NCI-H774 (cell line): ENCODE measurements at places on chromosomes 2 and 18.

DNA sequence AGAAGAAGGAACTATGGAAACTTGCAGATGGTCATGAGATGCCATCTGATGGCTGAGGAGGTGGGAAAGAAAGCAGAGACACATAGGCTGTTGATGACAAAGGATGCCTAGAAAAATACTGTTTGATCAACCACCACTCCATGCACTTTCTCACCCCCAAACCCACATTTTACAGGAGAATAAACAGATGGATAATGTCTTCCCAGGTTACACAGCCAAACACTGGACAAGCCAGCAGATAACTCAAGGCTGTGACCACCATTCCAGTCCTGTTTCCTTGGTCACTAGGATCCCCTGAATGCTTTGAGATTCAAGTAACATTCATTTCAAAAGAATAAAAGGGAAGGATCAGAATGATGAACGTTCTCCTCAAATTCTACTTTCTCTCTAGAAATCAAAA lies 733.0 kb upstream of the SOX11 start:
- DNase-seq, result no peak

DNA sequence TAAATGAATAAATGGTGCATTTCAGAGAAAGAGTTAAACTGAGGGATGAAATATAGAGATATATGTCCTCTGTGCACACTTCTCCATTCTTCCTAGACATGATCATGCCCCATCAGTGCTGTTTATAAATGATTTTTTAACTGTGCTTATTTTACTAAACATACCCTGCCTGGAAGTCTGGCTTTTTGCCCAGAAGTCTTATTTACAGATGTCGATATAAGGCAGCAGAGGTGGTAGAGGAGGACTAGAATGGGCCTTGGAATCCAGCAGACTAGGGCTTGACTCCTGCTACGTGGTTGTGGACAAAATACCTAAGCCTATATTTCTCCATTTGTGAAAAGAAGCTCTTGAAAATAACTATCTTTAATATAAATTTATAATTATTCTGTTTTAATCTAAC lies 355.5 kb downstream of the RAD51AP2 start:
- DNase-seq, result no peak

DNA sequence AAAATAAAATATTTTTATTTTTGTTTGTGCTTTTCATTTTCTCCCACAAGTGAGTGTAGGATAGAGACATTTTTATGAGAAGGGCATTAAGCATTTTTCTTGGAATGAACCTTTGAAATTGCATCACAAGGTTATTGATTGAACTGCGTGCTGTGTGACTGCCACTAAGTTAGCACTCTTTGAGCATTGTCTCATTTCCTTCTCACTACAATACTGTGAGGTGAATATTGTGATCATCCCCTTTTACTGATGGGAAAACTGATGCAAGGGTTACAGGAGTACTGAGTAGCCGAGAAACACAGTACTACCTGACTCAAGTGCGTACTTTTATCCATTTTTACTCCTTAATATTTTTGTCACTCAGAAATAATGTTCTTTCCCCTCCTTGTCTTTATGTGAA lies 2.0 kb downstream of the NBEAL1 start:
- DNase-seq, result no peak

GRCh38 chr18:58405107-58405898 lies 223.6 kb downstream of the ALPK2 start:
- no peak for DNase-seq

DNA sequence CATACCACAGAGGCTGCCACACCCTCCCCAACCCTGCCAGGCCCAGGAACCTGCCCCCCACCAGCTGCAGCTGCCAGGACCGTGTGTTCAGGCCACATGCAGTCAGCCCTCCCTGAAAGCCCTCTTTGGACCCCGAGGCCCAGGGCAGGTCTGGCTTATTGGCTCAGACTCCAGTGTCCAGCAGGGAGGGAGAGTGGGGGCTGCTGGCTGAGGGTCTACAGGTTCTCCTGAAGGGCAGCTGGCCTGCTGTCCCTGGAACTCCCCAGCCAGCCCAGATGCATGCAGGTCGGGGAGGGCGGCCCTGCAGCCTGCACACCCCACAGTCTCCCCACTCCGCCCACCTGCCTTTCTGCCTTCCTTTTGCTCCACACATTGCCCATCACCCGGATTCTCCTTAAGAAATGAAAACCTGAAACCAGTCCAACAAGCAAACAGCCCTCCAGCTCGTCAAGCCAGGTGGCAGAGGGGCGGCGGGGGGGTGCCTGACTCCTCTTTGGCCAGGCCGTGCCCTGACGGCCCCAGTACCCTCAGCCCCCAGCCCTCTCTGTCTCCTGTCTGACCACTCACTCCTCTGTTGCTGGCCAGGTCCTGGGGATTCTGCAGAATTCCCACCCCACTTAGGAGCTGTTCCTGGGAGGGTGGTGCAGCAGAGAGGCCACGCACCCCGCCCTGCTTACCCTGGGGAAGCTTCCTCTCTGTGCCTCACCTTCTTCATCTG lies 18.0 kb downstream of the GPR35 start:
- no peak for DNase-seq

DNA sequence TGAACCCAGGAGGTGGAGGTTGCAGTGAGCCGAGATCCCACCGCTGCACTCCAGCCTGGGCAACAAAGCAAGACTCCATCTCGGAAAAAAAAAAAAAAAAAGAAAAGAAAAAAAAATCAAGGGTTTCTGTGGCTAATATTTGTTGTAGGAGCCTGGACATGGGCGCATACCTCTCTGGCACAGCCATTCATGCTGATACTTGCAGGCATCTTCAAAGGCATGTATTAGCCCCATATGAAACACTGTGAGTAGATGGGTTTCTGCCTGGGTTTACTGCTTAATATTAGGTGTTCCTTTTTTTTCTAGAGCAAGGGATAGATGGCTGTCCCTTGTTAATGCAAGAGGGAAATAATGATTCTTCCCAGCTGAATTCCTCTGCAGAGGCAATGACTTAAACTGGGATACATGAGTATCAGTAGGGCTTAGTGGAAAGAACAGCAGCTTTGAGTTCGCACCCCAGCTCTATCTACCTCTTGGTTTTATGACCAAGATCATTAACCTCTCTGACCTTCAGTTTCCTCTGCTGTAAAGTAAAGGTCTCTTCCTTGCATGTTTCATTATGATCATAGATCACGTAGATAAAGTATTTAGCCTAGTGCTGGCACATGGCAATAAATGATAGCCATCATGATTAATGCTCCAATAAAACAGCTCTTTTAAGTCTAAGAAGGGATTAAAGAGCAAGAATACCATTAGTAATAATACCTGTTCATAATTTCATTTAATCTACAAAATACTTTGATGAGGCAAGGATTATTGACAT lies 4.5 kb upstream of the ATL2 start:
- DNase-seq, result no peak

- no peak for DNase-seq
These were observed 21.7 kb downstream of the BCL11A start for GRCh38 chr2:60531701-60532133.

- DNase-seq, result no peak
These were observed 87.3 kb upstream of the ATG16L1 start for GRCh38 chr2:233164128-233164635.

DNA sequence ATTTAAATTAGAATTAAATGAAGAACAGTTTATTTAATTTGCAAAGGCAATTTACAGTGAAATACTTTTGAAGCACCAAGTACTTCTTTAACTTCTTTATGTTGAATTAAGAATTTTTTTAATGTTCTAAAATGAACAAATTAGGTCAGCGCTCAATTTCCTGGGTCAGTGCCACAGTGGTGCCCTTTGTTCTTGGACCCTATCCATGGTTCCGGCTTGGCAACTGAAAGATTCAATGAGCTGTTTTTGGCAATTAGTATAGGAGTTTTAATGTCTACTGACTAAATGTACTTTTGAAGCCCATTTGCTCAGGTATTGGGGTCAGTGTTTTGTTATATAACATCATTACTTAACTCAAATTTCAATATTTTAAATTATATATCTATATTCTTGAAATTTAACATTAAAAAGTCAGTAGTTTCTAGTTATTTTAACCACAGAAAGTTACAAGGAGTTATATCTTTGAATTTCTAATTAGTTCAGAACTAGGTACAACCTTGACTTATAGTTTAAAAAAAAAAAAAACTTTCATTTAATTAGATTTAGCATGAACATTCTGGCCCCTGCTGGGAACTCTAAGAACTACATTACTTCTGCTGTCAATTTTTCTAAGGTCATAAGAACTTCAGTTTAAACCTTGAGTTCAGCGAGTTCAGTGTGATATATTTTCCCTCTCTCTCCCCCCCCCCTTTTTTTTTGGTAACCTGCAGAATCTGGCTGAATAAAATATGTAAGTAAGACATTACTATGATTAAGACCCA lies 7.6 kb upstream of the MSTN start:
- DNase-seq, result no peak

- no peak for DNase-seq
These were observed 91.7 kb upstream of the RMDN2 start for GRCh38 chr2:37833423-37833822.

- DNase-seq, result no peak
These were observed 8.7 kb downstream of the MAL start for GRCh38 chr2:95034221-95034620.

- no peak for DNase-seq
These were observed 30.9 kb upstream of the OSBPL6 start for GRCh38 chr2:178163395-178163794.

DNA sequence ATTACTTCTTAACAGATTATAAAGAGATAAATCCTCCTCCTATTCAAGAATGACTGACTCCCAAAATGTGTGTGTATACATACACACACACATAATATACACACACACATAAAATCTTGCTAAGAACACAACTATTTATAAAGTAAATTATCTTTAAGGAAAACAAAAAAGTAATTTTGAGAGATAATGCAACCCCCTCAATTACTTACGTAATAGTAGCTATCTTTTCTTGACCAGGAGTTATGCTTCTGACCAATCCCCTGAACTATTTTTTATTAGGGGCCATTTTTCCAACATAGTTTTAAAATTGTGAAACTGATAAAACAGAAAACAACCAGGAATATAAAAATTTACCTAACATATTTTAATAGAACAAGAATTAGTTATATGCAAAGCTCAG lies 113.0 kb upstream of the CHRNA1 start:
- no peak for DNase-seq

DNA sequence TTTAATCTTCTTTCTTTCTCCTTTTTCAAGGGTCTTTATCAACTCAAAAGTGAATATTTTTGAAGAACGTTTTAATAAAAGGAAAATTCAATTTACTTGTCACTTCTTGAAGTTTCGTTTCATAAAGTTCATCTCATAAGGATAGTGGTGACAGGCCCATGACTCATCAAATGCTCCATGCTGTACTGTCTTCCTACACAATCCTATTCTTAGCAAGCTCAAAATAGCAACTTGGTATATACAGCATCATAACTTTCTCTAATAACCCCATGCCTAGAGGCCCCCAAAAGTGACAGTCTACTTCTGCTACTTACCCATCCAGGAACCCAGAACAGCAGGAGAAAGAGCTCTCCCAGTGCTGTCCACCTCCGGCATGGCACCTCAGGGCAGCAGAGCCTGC lies 7.7 kb downstream of the FBXO15 start:
- no peak for DNase-seq

GRCh38 chr18:7256618-7257425 lies 25.9 kb downstream of the LRRC30 start:
- no peak for DNase-seq

DNA sequence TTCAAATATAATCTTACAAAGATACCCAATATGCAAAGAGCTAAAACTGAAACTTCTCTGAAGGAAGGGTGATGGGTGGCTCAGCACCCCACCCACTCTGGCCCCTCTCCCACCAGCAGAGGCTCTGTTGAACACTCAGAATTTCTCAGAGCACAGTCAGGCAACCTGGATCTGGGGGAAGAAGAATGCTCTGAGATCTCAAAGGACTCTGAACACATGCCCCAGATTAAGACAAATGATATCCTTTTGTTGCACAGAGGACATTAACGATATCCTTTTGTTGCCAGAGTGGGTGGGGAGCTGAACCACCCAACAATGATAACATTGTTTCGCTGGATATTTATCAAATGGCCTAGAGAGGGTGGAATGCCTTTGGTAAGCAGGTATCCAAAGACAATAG lies 104.8 kb downstream of the LBH start:
- no peak for DNase-seq

DNA sequence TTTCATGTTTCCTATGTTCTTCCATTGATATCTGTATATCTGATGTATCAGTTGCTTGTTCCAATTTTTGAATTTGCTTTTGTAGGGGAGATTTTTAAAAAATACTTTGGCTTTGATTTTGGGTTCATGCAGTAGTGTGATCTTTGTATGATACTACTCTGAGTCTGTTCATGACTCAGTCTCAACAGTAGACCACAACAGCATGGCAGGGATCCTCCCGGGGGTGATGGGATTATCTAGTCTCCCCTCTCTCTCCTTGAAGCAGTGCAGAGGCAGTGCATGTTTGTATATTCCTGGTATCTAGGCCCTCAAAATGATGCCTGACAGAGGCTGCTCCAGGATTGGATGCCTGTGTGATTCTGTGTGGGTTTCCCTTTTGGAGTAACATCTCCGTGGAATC lies 55.3 kb downstream of the G6PC2 start:
- no peak for DNase-seq

DNA sequence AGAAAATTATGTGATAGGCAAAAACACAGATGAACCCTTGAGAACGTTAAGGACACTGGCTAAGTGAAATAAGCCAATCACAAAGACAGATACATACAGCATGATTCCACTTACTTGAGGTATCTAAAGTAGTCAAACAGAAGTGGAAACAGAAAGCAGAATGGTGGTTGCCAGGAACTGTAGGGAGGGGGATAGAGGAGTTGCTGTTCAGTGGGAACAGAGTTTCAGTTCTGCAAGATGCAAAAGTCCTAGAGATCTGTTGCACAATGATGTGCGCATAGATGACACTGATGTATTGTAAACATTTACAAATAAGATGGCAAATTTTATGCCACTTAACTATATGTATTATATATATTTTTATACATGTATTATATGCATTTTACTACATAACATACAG lies 59.7 kb downstream of the POLE4 start:
- no peak for DNase-seq

GRCh38 chr2:240248721-240249422 lies 108.4 kb upstream of the OTOS start:
- no peak for DNase-seq

DNA sequence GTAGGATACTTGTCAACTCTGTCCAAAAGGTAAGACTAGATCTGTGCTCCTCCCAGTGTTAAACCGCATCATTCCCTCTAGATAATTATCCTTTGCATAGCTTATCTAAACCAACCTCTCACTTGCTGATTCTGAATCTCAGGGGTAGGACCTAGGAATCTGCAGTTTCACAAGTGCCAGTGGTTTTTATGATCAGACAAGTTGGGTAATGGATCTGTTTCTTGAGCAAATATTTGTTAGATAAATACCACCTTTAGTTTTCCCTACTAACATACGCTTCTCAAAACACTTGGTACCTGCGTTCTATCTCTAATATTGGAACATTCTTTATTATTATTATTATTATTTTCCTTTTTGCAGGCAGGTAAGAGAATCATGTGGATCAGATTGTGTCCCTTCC lies 439.9 kb downstream of the PTPRM start:
- DNase-seq, result no peak
